Tibial nerve (tissue), 4 donors: ENCODE measurements at places on chromosomes 12 and 14. TPM values are rescaled to one million over a fixed set of nuclear protein-coding genes. Genes with fewer than 3 reads are reported as not detected.

Gene PTPRB
- total RNA-seq = 14.4 TPM

- DNase-seq = no peak
- no peaks in the 10 kb centered on the region for H3K4me1 ChIP-seq
- H3K36me3 ChIP-seq = peaks cover 100% of the 10 kb centered on the region
- no peak overlapping the region for H3K27ac ChIP-seq
These were observed 24.0 kb downstream of the DHX37 start for GRCh38 chr12:124964836-124965462.

DNA sequence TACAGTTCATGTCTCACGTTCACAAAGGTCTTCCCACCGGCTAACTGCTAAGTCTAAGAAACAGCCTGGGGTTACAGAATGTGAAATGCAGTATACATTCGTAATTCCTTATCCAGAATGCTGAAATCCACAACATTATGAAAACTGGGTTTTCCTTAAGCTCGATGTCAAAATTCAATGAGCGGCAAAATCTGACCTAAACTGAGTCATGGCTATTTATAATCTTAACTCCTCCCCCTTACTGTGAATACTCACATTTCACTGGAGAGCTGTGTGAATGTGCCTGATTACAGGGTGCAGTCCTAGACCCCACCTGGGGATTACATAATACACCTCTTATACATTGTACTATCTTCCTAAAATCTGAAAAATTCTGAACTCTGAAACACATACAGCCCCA is 35.3 kb downstream of the STX2 start:
- H3K4me3 ChIP-seq = no peak overlapping the region
- peaks cover 26% of the 10 kb centered on the region for H3K36me3 ChIP-seq
- H3K27me3 ChIP-seq = no peaks in the 10 kb centered on the region

DNA sequence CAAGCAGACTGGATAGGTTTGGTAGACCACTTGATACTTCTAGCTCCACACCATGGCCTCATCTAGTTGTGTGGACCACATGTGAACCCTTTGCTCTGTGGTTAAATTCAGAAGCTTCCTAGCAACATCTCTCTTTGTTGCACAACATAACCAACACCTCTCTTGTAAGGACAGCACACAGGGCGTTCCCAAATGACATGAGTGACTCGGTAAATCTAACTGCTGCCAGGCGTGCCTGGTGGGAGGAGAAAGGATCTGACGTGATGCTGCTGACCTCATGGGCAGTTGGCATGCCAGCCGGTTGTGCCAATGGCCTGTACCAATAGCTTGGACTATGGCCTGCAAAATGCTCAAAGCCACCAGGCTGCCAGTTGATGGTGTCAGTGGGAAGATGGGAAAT is 93.8 kb downstream of the CPSF2 start:
- H3K4me3 ChIP-seq = no peak overlapping the region
- no peaks in the 10 kb centered on the region for H3K36me3 ChIP-seq
- no peak overlapping the region for H3K27ac ChIP-seq

- no peak overlapping the region for H3K4me3 ChIP-seq
- no peaks in the 10 kb centered on the region for H3K36me3 ChIP-seq
- no peaks in the 10 kb centered on the region for H3K4me1 ChIP-seq
- no peak for DNase-seq
These were observed 172.8 kb downstream of the KTN1 start for GRCh38 chr14:55752580-55753390.

DNA sequence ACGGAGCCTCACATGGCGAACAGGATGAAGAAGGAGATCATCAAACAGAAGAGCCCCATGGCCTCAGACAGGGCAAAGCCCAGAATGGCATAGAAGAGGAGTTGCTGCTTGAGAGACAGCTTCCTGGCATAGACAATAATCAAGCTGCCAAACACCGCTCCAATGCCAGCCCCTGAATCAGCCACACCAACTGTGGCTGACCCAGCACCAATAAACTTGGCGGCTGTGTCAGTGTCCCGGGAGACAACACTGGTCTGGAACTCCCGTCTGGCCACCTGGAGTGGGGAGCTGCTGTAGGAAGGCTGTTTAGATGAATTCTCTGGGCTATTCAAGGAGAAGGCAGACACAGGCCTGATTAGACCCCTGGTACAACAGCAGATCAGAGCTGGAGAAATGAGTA is 100.1 kb downstream of the HEATR5A start:
- peaks cover 73% of the 10 kb centered on the region for H3K36me3 ChIP-seq
- H3K4me3 ChIP-seq = no peak overlapping the region
- H3K27me3 ChIP-seq = no peaks in the 10 kb centered on the region
- no peak overlapping the region for H3K27ac ChIP-seq
- no peak for DNase-seq
- no peaks in the 10 kb centered on the region for H3K4me1 ChIP-seq

GRCh38 chr12:65522956-65523860 is 244.7 kb downstream of the MSRB3 start:
- no peaks in the 10 kb centered on the region for H3K4me1 ChIP-seq
- no peaks in the 10 kb centered on the region for H3K36me3 ChIP-seq
- DNase-seq = no peak
- no peaks in the 10 kb centered on the region for H3K27me3 ChIP-seq

GRCh38 chr12:80230068-80230467 is 130.7 kb downstream of the OTOGL start:
- no peaks in the 10 kb centered on the region for H3K4me1 ChIP-seq
- no peaks in the 10 kb centered on the region for H3K36me3 ChIP-seq
- no peak overlapping the region for H3K27ac ChIP-seq
- DNase-seq = no peak
- no peaks in the 10 kb centered on the region for H3K27me3 ChIP-seq
- H3K4me3 ChIP-seq = no peak overlapping the region

DNA sequence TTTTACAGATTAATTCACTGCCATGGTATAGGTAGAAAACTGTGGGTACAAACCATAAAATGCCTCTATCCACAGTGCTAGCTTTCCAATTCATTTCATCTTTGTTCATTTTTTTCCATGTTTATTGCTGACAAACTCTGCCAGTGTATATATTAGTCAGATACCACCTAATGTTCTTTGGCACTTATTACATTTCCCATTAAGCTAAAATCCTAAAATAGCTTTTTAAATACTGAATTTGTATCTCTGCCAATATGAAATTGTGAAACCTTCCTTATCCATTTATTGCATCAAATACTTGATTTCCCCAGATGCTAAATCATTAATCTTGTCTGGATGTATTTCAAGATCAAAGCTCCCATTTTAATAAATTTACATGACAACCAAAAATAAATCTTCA is 150.1 kb upstream of the FSCB start:
- H3K27ac ChIP-seq = no peak overlapping the region
- no peaks in the 10 kb centered on the region for H3K4me1 ChIP-seq
- no peaks in the 10 kb centered on the region for H3K36me3 ChIP-seq

GRCh38 chr14:77843195-77843594 is 43.3 kb downstream of the ADCK1 start:
- DNase-seq = no peak
- H3K4me1 ChIP-seq = no peaks in the 10 kb centered on the region
- no peak overlapping the region for H3K4me3 ChIP-seq
- H3K27ac ChIP-seq = no peak overlapping the region
- H3K27me3 ChIP-seq = no peaks in the 10 kb centered on the region

Gene RPS6KL1
- 20.7 TPM for total RNA-seq

DNA sequence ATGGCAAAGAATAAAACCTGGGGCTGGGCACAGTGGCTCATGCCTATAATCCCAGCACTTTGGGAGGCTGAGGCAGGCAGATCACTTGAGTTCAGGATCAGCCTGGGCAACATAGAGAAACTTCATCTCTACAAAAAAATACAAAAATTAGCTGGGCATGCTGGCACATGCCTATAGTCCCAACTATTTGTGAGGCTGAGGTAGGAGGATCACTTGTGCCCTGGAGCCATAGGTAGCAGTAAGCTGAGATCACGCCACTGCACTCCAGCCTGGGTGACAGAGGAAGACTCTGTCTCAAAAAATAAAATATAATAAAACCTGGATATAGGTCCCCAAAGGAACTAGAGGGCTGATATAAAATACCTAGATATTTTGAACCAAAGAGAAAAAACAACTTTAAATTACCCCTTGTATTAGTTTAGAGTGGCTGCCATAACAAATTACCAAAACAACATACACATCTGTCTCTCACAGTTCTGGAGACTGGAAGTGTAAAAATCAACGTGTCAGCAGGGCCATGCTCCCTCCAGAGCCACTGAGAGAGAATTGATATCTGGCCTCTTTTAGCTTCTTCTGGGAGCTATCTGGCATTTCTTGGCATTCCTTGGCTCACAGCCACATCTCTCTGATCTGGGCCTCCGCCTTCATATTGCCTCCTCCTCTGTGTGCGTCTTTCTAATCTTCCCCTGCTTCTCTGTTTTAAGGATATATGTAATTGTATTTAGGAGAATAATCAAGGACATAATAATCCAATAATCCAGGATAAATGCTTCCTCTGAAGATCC is 47.9 kb upstream of the ATF7IP start:
- H3K27me3 ChIP-seq = no peaks in the 10 kb centered on the region
- no peak overlapping the region for H3K27ac ChIP-seq
- H3K36me3 ChIP-seq = no peaks in the 10 kb centered on the region
- no peaks in the 10 kb centered on the region for H3K4me1 ChIP-seq
- no peak overlapping the region for H3K4me3 ChIP-seq

Gene HHIPL1
- 3.9 TPM for total RNA-seq

Gene SDSL
- 3.0 TPM for total RNA-seq

GRCh38 chr12:125185740-125186470 is 120.7 kb downstream of the AACS start:
- H3K27me3 ChIP-seq = peaks cover 3% of the 10 kb centered on the region
- no peaks in the 10 kb centered on the region for H3K36me3 ChIP-seq
- H3K4me1 ChIP-seq = peaks cover 6% of the 10 kb centered on the region
- DNase-seq = no peak
- H3K27ac ChIP-seq = peak within 1 kb of the TSS; percentile 88
- peak within 1 kb of the TSS; percentile 35 for H3K4me3 ChIP-seq

Gene PIK3C2G
- 0.30 TPM for total RNA-seq
